HS-5 (cell line): ENCODE measurements at places on chromosomes 5 and 9.

- DNase-seq, result no peak
Observed at GRCh38 chr9:69975681-69976080, 68.0 kb upstream of the MAMDC2 start.

GRCh38 chr5:102523541-102524175, 24.9 kb upstream of the SLCO6A1 start:
- DNase-seq, result no peak

DNA sequence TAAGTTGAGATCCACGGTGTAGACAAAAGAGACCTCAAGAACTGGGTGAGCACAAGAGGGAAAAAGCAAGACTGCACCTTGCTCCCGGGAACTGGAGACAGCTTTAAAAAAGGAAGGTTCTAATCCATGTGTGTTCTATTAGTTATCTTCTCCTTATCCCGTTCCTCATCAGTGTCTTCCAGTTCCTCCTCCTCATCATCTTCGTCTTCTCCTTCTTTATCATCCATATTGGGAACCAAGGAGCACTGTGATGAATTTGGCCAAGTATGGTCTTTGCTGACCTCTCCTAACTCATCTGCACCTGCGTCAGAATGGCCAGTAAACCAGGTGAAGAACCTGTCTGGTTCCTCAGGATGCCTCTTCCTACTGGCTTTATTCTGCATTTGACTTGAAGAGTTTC, 22.1 kb downstream of the EHMT1 start:
- DNase-seq, result no peak

DNA sequence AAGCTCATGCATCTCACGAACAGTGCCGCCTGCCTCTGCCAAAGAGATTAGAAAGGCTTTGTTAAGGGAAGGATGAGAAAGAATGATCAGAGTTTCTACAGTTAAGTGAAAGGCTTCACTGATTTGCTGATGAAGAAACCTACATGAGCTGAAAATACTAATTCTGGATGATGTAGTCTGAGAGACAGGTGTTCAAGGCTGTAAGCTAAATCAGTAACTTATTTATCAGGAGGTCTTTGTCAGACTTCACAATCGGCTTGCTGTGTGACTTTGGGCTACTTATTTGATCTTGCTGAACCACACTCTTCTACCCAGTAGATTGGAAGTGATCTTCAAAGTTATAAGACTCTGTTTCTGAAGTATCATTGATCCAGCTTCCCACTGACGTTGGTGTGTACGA, 264.2 kb downstream of the RAB3C start:
- DNase-seq, result no peak

DNA sequence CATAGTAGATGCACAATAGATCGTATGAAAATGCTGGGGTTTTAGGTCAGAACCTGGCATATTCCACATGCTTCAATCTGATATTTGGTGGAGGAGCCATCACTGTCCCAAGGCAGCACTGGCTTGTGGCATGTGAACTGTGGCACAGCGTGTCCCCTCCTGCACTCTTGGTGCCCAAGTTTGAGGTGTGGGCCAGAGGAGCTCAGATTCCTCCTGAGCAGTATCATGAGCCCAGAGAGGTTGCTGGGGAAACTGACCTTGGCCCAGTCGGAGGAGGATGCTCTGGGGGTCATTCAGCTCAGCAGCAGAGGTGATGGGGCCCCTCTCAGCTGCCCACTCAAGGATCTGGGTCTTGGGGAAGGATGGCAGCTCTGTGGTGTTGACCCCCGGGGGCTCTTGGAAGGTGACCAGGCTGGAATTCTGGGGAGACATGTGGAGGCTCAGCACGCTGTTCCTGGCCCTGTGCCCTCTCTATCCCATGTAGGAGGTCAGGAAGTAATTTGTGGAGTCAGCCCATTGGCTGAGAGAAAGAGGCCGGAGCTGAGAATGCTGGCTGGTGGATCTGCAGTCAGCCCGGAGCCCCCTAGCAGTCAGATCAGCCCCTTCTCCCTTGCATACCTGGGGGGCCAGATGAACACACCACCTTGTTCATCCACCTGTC, 23.7 kb downstream of the FPGS start:
- DNase-seq, result no peak

DNA sequence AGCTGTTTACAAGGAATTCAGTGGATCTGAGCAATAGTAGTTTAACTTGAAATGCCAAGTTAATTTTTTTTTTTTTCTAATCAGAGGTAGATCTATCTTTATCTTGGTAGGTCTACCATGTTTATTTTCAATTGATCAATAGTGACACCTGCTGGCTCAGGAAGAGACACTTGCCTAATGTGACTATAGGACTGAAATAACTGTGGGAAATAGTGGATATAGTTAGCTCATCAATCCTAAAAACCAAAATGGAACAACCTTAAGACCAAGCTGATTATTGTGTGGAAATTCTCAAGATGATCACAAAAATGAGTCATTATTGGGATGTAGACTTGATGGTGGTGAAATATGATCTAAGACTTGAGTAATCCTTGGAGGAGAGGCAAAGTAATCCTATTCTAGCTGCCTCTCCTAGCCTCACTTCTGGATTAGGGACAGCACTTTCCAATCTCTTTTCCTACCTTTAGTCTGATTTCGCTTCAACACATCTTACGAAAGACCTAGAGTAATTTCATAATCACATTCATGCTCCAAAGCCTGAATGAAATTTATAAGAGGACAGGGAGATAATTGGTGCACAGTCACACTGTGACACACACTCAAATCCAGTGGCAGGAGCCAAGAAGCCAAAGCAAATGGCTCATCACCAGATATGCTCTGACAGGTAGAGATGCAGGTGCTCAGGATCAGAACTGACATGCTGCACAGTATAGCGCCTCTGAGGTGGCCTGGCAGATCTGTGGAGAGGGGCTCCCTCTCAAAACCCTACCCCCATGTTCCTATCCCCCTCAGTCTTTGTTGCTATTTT, 156.3 kb downstream of the HMHB1 start:
- DNase-seq, result peak; percentile 76

DNA sequence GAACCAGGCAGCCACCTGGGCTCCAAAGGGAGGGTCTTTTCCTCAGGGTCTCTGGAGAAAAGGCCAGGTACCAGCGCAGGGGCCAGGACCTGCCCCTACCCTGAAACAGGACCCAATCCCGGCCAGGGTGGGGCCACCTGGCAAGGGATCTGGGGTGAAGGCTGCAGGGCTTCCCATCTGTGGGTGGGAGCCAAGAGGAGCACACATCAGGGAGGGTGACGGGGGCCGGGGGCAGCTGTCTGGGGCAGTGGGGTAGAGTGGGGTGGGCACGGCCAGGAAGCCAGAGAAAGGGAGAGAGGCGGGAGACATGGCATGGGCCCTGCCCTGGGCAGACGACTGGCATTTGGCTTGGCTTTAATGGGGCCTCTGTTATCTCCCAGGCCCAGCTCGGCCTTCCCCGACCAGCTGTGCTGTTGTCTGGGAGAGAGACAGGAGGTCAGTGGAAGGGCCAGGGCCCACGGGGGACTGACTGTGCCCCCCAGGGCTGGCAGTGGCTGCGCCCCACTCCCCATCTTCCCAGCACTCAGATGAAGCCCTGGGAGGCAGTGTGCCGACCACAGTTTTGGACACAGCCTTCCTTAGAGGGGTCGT, 57.2 kb upstream of the RNF130 start:
- no peak for DNase-seq

- peak; percentile 25 for DNase-seq
Observed at GRCh38 chr9:33029231-33029786, 4.2 kb downstream of the DNAJA1 start.

GRCh38 chr9:77954013-77954665, 77.5 kb downstream of the GNAQ start:
- DNase-seq, result no peak

- no peak for DNase-seq
Observed at GRCh38 chr5:176847726-176848290, 37.4 kb downstream of the UNC5A start.

- no peak for DNase-seq
Observed at GRCh38 chr5:112914584-112914983, 7.4 kb downstream of the REEP5 start.

DNA sequence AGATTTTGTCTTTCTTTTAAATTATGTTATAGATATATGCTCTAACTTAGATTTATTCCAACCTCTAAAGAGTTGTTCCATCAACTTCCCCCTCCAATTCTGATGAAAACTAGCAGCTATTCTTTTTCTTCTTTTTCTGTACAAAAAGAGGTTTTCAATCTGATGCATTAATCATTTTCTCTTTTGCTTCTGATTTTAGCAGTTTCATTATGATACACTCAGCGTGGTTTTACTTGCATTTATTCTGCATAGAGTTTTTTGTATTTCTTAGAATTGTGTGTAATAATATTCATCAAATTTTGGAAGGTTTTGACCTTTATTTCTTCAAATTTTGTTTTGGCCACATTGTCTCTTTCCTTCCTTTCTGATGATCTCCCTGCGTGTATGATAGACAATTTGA, 968.1 kb upstream of the CDH18 start:
- DNase-seq, result no peak

DNA sequence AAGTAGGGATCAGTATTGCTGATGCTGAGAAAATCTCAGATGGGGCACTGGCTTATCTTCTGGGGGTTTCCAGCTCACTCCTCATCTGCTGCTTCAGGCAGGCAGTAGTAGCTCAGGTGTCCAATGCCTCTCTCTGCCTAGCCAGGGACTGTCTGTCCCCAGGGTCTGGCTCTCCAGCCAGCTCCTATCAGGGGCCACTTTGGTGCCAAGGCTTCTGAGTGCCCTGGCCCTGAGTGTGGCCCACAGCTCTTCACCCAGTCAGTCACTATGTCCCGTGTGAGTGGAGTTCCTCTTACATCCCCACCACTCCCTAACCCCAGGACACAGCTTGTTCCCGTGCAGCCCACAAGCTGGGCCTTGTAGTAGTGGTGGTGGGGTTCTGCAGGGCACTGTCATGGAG, 251.5 kb downstream of the HSPA4 start:
- DNase-seq, result no peak

GRCh38 chr9:79664375-79664831, 92.6 kb downstream of the TLE4 start:
- DNase-seq, result no peak

GRCh38 chr5:83149671-83150070, 72.3 kb downstream of the XRCC4 start:
- no peak for DNase-seq

DNA sequence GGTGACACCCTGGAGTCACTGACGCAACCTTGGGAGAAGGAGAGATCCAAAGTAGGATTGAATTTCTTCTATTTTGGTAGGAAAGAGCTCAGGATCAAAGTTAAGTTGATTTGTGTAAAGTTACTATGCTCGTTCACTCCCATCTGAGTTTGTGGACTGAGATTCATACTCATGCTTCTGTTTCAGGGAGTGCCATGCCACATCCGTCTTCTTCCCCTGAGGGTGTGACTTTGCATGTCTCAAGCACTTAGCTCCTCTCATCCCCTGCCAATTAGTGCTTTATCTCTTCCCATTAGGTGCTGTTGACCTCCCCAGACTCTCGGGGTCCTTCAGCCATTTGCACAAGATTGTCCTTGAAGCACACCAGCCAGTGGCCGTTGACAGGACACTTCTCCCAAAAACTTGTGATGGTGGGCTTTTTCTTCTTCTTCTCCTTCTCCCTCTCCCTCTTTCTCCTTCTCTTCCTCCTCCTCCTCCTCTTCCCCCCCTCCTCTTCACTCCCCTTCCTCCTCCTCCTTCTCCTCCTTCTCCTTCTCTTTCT, 232.2 kb upstream of the KLF4 start:
- DNase-seq, result no peak

DNA sequence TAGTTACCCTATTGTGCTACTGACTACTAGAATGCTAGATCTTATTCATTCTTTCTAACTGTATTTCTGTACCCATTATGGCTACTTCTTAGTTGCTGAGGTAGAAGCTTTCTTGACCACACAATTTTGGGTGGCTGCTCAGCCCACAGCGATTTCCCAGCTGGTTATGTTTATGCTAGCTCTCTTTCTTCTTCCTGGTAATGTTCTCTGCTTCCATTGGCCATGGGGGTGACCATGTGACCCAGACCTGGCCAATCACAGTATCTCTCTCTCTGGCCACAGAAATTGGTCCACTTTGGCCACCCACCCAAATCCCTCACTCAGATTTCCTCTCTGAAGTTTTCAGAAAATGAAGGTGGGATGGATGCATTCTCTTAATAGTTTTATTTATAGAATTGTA, 427.9 kb upstream of the CLINT1 start:
- DNase-seq, result no peak

- DNase-seq, result no peak
Observed at GRCh38 chr5:130141659-130142320, 237.5 kb downstream of the CHSY3 start.

GRCh38 chr9:125822902-125823301, 75.7 kb downstream of the PBX3 start:
- DNase-seq, result no peak

DNA sequence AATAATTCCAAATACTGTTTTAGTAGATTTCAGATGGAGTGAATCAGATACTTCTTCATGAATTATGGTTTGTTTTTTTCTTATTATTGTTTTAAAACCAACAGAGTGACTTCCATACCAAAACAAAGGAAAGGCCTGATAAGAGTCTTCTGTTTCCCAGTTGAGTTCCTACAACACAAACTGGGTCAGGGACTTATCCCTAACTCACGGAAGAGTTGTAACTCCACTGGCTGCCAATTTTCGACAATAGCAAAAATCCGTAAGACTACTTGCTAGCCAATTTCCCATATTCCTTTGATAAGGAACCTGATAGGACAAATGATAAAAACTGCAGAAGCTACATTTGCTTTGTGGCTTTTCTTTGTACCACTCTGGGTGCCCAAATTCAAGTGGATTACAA, 219.2 kb downstream of the AP3B1 start:
- DNase-seq, result no peak

GRCh38 chr9:73701415-73702057, 549.9 kb downstream of the ANXA1 start:
- no peak for DNase-seq

DNA sequence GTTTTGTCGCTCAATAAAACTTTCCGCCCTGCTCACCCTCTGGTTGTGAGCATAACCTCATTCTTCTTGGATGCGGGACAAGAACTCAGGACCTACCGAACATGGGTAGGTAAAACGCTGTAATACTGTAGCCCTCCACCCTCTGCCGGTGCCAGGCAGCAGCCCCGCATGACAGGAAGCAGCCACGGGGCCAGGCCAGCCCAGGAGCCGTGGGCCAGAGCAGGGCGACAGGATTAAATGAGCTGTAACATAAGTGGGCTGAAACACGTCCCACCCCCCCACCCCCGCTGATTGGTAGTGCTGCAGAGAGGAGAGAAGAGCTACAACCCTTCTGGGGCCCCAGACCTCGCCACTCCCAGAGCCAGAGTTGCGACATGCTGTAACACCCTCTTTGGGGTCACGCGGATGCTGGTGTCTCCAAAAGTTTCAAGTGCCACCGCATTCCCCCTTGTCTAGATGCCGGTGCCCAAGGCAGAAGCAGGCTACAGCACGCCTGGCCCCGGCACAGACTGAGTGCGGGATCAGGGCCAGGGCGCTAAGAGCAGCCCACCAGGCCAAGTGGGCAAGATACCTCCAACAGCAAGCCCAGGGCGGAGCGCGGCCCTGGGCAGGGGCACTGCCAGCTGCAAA, 81.8 kb downstream of the FBXW11 start:
- no peak for DNase-seq
